NCI-H1436 (cell line): ENCODE measurements at places on chromosomes 2 and 18.

- no peak for DNase-seq
Measured at GRCh38 chr18:57523171-57523956, 63.1 kb downstream of the FECH start.

- no peak for DNase-seq
Measured at GRCh38 chr2:28199995-28200679, 192.5 kb upstream of the FOSL2 start.

GRCh38 chr2:118642501-118642900 is 204.9 kb downstream of the EN1 start:
- no peak for DNase-seq

GRCh38 chr2:235908826-235909225 is 259.4 kb downstream of the GBX2 start:
- no peak for DNase-seq

DNA sequence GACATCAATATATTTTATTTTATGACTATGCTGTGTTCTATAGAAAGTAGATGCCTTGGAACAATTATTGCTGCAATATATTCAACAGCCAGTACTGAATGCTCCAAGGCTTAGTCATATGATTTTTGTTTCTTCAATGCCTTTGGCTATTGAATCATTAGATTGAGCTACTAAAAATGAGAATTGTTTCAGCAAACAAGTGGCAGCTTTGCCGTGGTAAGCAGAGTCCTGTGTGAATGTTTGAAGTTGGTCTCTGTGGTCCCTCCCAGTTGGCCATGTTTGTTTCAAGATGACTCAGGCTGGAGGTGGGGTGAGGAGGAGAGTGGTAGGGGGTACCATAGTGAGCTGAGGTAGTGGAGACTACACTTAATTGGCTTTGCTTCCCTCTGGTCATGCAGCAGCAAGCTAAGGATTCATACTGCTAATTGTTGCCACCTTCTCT is 198.6 kb upstream of the EPAS1 start:
- no peak for DNase-seq

- no peak for DNase-seq
Measured at GRCh38 chr2:176657393-176657792, 388.2 kb downstream of the MTX2 start.
